ENCODE measurements at places on chromosomes 5 and 9.

DNA sequence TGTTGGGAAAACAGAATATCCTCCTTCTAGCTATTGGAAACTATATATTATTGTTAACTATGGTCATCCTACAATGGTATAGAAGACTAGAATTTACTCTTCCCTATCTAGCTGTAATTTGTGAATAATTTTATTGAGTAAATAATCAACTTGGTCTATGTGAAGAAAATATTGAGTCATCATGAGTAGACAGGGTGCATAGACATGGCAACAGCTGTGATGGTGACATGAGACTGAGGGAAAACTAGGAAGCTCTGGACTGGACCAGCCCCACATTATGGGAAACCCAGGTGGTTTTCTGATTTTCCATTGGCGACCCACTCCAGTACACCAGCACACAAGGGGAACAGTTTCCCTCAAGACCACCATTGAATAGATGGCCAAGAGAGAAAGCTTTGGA, 95.0 kb downstream of the APBA1 start:
- DNase-seq: no peak

DNA sequence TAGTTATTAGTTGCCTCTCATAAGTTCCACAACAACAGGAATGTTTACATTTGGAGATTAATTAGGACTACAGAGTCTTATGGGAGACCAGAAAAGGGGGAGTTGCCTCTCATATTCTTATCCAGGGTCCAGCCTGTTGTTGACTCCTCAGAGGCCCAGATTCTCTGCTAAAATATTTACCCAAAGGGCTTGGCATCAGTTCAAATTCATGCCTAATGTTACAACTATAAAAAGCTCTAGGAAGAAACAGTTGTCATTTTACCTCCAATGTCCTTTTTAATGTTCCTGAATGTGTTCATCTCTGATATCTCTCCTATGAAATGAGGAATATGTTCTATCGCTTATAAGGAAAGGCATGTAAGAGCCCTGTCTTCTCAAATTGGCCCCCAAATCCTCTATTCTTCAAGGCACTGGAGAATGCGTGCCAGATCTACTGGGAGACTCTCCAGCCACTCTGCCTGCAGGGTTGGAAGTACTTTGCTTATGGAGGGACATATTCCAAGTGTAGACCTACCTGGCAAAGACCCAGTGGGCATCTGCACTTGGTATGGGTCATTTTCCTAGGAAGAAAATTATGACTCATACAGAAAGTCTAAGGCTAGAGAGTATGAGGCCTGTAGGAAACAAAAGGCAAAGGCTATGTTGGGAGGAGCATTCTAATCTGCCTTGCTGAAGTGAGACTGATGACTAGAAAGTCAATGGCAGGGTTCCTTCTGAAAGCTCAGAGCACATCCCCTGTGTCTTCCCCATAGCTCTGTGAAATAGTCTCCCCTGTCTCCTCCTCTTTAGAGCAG, 192.6 kb downstream of the ESM1 start:
- no peak for DNase-seq

DNA sequence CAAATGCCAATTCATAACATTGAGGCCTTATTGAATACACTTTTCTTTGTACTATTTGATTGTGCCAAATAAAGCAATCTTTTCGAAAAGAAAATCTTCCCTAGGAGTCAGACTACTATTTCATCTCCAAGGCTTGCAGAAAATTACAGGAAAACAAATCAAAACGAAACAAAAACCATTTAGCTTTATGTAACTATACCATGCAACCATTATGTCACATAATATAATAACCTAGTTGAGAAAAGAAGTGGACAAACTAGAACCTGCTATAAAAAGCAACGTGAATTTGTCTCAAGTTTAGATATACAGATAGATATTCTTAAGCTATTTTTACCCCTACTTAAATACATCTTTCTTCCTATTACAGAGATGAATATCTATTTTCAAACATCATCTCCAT, 18.0 kb downstream of the HTR4 start:
- no peak for DNase-seq

DNA sequence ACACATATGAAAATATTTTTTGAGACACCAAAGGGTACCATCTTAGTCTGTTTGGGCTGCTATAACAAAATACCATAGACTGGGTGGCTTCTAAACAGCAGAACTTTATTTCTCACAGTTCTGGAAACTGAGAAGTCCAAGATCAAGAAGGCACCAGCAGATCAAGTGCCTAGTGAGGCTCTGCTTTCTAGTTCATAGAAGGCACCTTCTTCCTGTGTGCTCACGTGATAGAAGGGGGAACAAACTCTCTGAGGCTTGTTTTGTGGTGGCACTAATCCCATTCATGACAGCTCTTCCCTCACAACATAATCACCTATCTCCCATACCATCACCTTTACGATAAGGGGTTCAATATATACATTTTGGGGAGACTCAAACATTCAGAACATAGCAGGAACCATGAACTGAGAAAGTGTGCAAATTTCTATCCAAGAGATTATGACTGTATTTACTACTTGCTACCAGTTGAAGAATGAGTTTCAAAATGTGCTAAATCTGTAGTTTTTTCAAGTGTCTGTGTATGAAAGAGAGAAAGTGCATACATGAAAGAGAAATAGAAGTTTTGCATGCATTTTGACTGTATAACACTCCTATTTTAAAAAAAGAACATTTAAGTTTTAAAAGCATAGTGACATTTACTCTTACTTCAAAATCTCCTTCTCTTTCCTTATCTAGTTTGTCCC, 207.3 kb downstream of the PARP8 start:
- no peak for DNase-seq

- DNase-seq: no peak
Measured at GRCh38 chr5:73450672-73451223, 2.2 kb upstream of the FOXD1 start.

- no peak for DNase-seq
Measured at GRCh38 chr9:77885104-77885672, 146.4 kb downstream of the GNAQ start.

GRCh38 chr9:114895521-114895991, 34.8 kb downstream of the TNFSF8 start:
- DNase-seq: no peak

GRCh38 chr5:978693-979092, 29.9 kb upstream of the NKD2 start:
- peak; percentile 77 for DNase-seq

DNA sequence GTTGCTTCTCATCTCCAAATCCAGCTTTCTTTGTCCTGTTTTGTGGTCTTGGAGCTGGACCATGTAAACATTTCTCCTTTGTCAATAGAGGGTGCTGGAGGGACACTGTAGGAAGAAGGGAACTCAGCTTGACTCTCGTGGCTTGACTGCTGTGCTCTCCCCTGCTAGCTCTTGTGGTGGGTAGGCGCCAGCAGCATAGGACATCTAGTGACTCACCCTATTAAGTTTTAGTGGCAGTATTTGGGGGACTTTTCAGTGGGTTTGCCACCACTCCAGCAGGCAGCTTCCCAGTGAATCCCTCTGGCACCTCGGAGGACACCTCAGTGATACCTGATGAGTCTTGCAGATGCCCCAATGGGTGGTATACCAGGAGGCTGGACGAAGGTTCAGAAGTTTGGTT, 97.8 kb downstream of the TSSK1B start:
- DNase-seq: no peak

GRCh38 chr9:68974901-68975300, 39.0 kb downstream of the PRKACG start:
- DNase-seq: no peak

- no peak for DNase-seq
Measured at GRCh38 chr5:180623411-180623834, 26.0 kb downstream of the FLT4 start.
